NCI-H510A (cell line): ENCODE measurements at places on chromosomes 16 and 17.

DNA sequence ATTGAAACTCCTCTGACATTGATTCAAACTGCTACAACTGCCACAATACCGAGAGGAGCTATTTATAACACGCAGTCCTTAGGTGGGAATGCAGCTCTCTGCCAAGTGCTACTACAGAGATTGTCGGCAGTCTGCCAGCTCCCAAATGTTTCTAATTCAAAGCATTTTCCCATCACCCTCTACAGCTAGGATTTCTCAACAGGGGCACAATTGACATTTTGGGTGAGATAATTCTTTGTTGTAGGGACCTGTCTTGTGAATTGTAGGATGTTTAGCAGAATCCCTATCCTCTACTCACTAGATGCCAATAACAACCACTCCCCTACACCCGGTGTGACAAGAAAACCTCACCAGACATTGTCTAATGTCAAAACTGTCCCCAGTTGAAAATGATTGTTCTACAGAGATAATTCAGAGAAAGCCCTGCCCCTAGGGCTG lies 7.8 kb upstream of the N4BP1 start:
- DNase-seq, result no peak

- no peak for DNase-seq
These were observed 278.9 kb upstream of the TNRC6C start for GRCh38 chr17:77679589-77679988.

GRCh38 chr16:76705892-76706291 lies 428.7 kb downstream of the CNTNAP4 start:
- no peak for DNase-seq

DNA sequence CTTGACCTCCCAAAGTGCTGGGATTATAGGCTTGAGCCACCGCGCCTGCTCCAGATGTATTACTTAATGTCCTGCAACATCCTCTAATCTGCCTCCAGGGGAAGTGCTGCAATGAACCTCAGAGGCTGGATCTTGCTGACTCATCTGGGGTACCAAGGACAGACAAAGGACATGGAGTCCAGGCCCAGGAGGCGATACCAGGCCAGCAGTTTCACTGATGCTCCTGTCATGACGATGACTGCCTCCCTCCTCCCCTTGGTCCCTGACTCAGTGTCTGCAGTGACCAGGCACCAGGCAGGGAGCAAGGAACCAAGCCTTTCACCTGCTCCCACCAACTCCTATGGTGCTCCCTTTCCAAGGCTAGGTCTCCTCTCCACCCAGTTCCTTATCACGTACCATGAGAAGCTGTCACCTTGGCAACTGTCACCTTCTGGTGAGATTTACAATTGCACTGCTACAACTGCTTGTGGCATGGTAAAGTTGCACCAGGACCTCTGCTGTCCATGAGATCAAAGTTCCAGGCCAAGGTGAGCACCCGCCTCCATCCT lies 21.6 kb upstream of the PHOSPHO1 start:
- DNase-seq, result no peak

DNA sequence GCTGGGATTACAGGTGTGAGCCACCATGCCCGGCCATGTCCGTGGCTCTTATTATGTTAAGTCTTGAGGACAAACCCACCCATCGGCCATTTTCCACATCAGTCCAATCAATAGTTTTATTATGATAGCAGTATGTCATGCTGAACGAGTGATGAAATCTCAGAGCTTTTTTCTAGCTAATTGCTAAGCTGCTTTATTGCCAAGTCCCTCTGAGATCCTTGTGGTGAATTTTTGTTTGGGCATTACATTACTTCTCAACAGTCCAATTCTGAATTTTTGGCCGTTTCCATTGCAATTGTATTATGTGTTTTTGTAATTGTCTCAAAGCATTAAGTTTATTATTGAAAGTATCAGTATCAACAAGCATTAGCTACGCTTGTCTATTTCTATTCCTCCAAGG lies 10.9 kb downstream of the RNF112 start:
- DNase-seq, result no peak

DNA sequence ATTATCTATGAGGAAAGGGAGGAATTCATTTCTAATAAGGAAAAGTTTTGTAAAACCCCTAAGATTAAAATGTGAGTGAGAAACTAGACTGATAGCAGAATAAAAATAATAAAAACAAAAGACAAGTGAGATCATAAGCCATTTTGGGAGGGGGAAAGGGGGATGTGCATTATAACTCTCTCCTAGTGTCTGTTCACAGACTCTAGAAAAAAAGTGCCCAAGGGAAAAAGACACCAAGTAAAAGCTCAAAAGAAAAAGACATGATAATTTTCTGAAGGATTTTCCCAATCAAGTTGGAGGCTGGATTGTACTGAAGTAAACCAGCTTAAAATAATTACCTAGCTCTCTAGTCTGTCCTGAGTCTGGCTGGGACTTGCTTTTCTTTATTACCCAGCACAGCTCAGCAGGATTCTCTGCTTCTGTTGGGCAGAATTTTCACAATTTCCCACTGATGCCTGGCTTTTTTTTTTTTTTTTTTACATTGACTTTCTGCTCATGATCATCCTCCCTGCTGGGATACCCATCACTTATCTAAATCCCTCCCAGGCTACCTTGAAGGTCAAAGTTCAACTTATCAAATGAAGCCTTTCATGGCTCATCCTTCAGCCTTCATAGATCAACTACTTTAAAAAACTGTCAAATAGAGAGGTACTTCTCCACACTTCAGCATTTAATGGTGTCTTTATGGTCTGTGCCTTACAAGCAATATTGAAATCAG lies 124.2 kb upstream of the KCNJ16 start:
- DNase-seq, result peak; percentile 70

DNA sequence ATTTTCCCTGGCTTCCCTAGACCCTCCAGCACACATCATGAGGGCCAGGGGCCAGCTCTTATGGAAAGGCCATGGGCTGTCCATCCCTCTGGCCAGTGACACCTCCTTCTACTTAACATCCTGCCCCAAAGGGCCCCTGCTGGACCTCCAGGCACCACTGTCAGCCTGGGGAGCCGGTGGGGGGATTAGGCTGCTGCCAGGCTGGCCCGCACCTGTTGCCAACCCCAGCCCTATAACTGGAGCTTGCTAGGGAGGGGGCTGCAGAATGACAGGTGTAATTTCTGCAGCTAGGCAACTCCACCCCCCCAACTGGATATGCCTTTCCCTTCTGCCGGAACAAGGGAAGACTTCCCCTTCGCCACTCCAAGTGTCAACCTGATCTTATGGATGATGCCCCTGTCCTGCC lies 12.5 kb downstream of the RARA start:
- DNase-seq, result no peak

- DNase-seq, result no peak
These were observed 29.4 kb downstream of the ADAM11 start for GRCh38 chr17:44788139-44788538.

DNA sequence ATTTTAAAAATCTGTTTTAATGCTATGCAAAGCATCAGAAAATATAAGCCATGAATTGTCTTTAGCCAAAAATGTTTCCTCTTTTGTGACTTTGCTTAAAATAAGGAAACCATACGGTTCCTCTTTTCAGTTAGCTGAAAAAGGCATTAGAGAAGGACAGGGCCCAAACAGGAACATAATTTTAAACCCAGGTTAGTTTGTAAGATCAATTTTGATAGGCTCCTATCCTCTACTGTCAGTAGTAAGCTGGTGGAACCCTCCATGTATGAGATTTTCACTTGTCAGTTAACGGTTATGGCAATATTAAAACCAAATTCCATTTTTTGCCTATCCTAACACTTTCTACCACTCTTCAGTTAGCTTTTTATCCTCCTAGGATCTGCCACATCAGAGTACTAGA lies 4.3 kb downstream of the EVI2B start:
- DNase-seq, result no peak

GRCh38 chr16:5668553-5668952 lies 571.0 kb upstream of the EEF2KMT start:
- DNase-seq, result no peak

DNA sequence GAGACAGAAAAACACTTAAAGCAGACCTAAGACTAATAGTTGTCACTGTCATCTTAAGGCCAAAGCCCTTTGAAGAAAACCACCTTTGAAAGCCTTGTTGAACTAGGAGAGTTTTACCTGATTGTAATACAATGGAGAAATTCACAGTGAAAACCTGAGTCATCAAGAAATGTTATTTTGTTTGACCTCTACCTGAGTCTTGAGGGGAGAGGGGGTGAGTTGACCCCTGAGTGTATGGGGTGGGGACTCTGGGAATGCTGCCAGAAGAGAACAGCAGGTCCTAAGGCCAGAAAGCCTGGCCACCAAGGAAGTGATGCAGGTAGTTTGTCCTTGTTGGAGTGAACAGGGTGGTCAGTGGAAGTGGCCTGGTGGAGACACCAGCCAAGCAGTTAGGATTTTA lies 204.3 kb downstream of the SPECC1 start:
- no peak for DNase-seq

- no peak for DNase-seq
These were observed 14.7 kb upstream of the TMEM220 start for GRCh38 chr17:10744501-10745000.

- DNase-seq, result no peak
These were observed 4.0 kb downstream of the SYNGR3 start for GRCh38 chr16:1993731-1994131.

- DNase-seq, result no peak
These were observed 121.5 kb downstream of the CCDC182 start for GRCh38 chr17:57623620-57624019.

- DNase-seq, result no peak
These were observed 208.5 kb downstream of the STX8 start for GRCh38 chr17:9367156-9367555.

- no peak for DNase-seq
These were observed 15.7 kb upstream of the MTSS2 start for GRCh38 chr16:70701596-70701995.

- no peak for DNase-seq
These were observed 489 bp downstream of the ZC3H18 start for GRCh38 chr16:88570691-88571092.

DNA sequence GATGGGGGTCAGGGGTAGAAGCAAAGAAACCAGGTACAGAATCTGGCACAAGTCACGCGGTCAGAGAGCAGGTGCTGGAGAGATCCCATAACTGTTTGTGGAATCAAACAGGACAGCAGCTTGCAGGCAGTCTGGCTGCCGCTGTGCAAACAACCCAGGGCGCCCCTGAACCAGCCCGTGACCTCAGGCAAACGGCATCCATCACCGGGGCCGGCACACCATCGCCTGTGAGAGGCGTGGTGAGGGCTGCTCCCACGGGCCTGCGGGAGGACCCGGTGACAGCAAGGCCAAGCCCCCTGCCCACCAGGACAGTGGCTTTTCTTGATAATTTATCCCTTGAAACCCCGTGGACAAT lies 47.9 kb downstream of the CBFA2T3 start:
- DNase-seq, result no peak
